ENCODE measurements at places on chromosomes 11 and 22. TPM values are rescaled to one million over a fixed set of nuclear protein-coding genes. Genes with fewer than 3 reads are reported as not detected.

Gene RAB30
- total RNA-seq: 14.3 TPM

Gene SREBF2
- total RNA-seq: 109 TPM

Gene UPK3A
- total RNA-seq: not detected

Gene RAB38
- 1.8 TPM for total RNA-seq

Gene IL17REL
- total RNA-seq: not detected

Gene OR4A16
- not detected for total RNA-seq

Gene SAA4
- total RNA-seq: not detected

Gene MMP7
- total RNA-seq: not detected

DNA sequence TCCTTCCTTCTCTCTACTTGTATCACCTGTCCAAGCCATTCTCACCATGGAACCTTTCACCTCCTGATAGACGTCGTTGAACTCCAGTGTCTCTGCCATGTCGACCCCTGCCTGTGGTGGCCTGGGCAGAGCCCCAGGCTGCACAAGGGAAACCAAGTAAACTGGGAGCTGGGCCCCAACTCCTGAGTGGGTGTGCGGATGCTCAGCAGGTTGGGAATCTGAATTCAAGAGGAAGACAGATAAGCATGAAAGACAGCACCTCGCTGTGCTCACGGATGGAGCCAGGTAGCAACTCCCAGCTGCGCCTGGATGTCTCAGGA lies 709 bp downstream of the SSRP1 start:
- H3K27me3 ChIP-seq: peaks cover 3% of the 10 kb centered on the region
- H3K4me3 ChIP-seq: peak overlapping the region; percentile 86
- no peak for DNase-seq
- H3K4me1 ChIP-seq: peaks cover 29% of the 10 kb centered on the region
- peaks cover 22% of the 10 kb centered on the region for H3K36me3 ChIP-seq

DNA sequence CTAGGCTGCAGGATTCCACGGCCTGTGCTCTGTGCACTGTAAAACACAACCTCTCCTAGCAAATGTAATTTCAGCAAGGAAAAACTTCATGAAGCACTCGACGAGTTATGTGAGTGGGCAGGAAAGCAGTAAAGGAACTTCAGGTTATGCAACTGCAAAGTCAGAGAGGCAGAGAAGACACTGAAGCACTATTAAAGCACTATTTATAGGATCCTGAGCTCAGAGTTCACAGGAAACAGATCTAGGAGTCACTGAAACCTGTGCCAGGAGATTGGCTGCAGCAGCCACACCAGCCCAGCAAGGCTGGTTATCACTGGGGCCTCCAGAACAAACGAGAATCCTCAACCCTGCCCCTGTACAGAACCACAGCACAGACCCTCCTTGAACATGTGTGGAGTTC lies 2.5 kb downstream of the SMIM35 start:
- H3K36me3 ChIP-seq: peaks cover 4% of the 10 kb centered on the region
- no peak overlapping the region for H3K27ac ChIP-seq
- H3K27me3 ChIP-seq: peaks cover 8% of the 10 kb centered on the region
- peaks cover 3% of the 10 kb centered on the region for H3K4me1 ChIP-seq

GRCh38 chr11:18700375-18700774 lies 1.8 kb downstream of the TMEM86A start:
- H3K27ac ChIP-seq: no peak overlapping the region
- peaks cover 16% of the 10 kb centered on the region for H3K4me1 ChIP-seq
- H3K4me3 ChIP-seq: peak overlapping the region; percentile 75

GRCh38 chr11:133718238-133718637 lies 127.1 kb downstream of the SPATA19 start:
- H3K27me3 ChIP-seq: peaks cover 2% of the 10 kb centered on the region
- H3K4me3 ChIP-seq: no peak overlapping the region
- DNase-seq: no peak
- no peak overlapping the region for H3K27ac ChIP-seq
- no peaks in the 10 kb centered on the region for H3K36me3 ChIP-seq

DNA sequence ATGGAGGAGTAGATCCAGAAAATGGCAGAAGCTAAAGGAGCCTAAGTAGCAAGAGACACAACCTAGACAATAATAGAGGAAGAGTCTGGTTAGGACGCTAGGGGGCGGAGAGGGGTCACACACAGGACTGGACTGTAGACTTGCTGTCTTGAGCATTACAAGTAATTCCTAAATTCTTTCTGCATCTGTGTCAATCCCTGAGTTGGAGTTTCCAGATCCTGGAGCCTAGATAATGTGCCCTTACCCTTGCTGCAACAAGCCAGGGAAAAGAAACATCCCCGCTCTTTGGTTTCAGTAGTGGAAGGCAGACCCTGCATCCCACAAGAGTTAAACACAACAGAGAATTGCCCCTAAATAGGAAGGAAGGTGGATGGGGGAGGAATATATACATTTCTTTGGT lies 14.9 kb upstream of the CCDC73 start:
- H3K27me3 ChIP-seq: peaks cover 2% of the 10 kb centered on the region
- no peaks in the 10 kb centered on the region for H3K4me1 ChIP-seq
- peak; percentile 40 for DNase-seq
- H3K27ac ChIP-seq: no peak overlapping the region
- no peak overlapping the region for H3K4me3 ChIP-seq
- no peaks in the 10 kb centered on the region for H3K36me3 ChIP-seq

DNA sequence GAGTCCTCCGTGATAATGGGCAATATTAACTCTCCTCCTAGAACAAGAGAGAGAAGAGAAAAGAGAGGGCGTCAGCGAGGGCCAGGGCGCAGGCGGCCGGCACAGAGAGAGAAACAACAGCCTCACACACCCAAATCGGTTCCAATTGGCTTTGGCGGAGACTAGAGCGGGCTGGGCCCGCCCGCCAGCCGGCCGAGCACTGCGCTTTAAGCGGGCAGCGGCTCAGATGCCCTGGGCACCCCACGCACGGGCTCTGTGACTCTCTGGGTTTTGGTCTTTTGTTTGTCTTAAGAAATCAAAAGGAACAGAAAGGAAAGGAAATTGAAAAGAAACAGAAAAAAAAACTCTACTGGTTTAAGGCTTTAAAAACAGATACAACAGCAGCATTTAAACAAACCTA lies 17.0 kb downstream of the SLC22A12 start:
- H3K36me3 ChIP-seq: no peaks in the 10 kb centered on the region
- H3K27me3 ChIP-seq: peaks cover 4% of the 10 kb centered on the region
- no peak for DNase-seq
- H3K4me3 ChIP-seq: no peak overlapping the region
- H3K27ac ChIP-seq: no peak overlapping the region

DNA sequence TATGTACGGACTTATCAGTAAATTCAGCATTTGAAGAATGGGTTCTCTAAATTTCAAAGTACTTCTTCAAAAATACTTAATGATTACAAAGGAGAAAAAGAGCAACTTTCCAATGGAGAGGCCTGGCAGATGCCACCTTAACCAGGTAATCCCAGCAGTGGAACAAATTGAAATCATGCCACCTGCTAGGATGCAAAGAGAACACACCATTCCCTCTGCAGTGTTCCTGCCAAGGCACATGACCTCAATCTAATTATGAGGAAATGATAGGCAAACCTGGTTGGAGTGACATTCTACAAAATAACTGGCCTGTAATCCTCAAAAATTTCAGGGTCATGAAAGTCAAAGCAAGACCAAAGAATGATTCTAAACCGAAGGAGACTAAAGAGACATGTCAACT lies 21.5 kb downstream of the TNRC6B start:
- no peaks in the 10 kb centered on the region for H3K27me3 ChIP-seq
- peaks cover 36% of the 10 kb centered on the region for H3K4me1 ChIP-seq
- no peak for DNase-seq
- H3K36me3 ChIP-seq: peaks cover 13% of the 10 kb centered on the region
- H3K4me3 ChIP-seq: no peak overlapping the region

DNA sequence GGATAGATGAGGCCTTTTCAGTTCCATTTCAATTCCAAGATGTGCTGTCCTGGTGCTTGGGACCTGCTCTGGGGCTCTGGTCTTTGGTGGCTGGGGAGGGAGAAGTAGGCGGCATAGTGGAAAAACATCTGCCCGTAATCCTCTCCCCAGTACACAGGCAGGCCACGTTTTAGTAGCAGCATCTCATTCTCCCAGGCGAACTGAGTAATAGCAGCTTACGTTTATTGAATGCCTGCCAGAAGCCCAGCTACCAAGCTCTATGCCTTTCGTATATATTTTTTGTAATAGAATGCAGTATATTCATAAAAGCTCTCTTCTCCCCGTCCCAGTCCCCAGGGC lies 11.4 kb downstream of the ACO2 start:
- H3K4me1 ChIP-seq: peaks cover 9% of the 10 kb centered on the region
- no peaks in the 10 kb centered on the region for H3K27me3 ChIP-seq
- H3K36me3 ChIP-seq: no peaks in the 10 kb centered on the region
- DNase-seq: no peak

DNA sequence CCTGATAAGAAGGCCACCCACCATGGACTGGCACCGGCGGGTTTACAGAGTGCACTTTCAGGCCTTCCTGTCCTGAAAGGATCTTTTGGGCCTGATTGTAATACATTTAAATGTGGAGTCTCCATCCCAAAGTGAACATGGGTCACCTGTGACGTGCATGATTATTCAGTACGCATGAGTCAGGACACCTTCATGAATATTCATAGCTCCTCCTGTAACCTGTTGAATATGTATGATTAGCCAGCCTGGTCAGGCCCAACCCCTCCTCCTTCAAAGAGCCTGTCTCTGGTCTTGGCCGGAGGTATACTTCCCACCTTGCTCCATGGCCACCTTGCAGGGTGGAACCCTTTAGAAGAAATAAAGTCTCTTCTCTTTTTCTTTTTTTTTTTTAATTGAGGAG lies 75.9 kb upstream of the NUP50 start:
- no peak overlapping the region for H3K27ac ChIP-seq
- H3K4me1 ChIP-seq: peaks cover 3% of the 10 kb centered on the region
- no peak overlapping the region for H3K4me3 ChIP-seq
- no peak for DNase-seq
- H3K27me3 ChIP-seq: peaks cover 10% of the 10 kb centered on the region

All from activated naive CD8-positive, alpha-beta T cell treated with anti-CD3 and anti-CD28 coated beads, Interleukin-2, amount 10 ng/mL, durations not matched to agents 7 days and 5 days (primary cell).